ENCODE measurements at places on chromosomes 6 and 20.

- DNase-seq: no peak
Measured at GRCh38 chr20:33655164-33655563, 7.0 kb upstream of the C20orf144 start.

GRCh38 chr6:14059791-14060436, 57.7 kb upstream of the CD83 start:
- DNase-seq: peak; percentile 77

DNA sequence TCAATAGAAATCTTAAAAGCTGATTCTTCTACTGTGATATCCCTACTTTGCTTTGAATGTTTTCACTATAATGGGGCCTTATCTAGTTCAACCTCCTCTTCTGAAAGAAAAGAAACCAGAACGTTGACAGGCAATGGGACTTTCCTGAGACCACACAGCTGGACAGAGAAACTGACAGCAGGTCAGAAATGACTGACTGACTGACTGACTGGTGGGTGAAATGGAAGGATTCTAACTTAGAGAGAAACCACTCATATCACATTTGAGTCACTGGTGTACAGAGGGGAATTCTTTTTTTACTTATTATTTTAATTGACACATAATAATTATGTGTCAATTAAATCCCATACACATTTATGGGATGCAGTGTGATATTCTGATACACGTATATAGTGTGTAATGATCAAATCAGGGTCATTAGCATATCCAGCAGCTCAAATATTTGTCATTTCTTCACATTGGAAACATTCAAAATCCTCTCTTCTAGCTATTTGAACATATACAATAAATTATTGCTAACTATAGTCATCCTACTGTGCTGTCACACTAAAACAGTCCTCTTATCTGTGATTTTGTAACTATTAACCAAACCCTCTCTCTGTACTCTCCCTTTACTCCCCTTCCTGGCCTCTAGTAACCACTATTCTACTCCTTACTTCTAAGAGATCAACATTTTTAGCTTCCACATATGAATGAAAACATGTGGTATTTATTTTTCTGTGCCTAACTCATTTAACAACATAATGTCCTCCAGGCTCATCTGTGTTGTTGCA, 64.8 kb upstream of the NRSN1 start:
- no peak for DNase-seq

DNA sequence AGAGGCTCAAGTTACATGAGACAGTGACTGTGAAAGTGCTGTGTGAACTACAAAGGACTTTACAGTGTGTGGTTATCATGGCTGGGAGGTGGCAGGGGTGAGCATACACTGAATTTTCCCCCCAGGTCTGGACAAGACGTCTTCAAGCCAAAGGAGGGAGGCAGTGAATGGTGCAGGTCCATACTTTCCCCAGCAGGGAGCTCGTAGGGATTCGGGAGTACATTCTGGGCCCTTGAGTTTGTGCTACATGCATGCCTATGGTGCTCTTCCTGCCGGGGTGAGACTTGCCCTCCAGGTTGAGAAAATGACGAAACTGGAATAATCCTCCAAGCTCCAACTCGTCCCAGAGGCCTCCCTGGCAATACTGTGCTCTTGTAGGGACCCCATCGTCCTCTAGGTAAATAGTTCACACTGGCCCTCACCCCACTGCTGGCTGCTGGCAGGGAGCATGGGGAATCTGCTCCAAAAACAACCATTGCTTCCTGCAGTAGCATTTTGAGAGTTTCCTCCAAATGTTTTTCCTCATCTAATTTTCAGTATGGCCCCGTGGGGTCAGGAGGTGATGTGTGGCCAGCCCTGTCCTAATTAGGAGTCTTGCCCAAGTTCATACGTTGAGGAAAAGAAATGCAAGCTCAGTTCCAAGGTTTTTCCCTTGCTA, 57.6 kb downstream of the ZNF831 start:
- DNase-seq: no peak

- no peak for DNase-seq
Measured at GRCh38 chr6:5541751-5542432, 280.6 kb downstream of the FARS2 start.

GRCh38 chr6:17151888-17152287, 50.0 kb downstream of the STMND1 start:
- DNase-seq: no peak

- DNase-seq: no peak
Measured at GRCh38 chr6:45969026-45969425, 46.6 kb downstream of the CLIC5 start.

DNA sequence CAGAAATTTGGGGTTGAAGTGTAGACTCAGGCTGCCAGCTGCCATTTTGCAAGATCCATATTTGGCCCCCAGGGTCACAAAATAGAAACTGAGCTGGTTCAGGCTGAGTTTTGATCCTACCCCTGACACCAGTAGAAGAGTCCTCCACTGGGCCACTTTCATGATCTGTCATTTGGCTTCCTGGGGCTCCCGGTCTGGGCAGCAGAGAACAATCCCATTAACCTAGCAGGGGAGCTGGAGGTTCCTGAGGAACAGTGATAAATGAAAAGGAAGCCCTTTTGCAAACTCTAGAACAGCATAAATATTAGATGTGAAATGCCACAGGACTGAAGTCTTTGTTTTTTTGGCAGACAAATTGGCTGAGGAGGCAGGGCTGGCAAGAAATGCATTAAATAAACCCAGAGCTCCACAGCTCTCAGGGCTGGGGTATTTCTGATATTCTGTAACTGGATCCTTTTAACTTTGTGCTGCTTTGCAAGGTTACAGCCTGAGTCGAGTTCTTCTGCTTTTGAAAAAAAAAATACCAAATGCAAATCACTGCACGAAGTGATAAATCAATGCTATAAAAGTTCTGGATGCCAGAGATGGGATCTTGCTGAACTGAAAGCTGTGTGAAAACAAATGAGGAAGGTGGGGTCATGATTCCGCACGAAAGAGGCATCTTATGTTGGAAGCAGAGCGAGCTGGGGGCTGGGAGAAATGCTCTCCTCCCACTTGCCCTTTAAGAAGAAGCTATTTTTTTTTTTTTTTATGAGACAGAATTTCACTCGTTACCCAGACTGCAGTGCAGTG, 64.4 kb downstream of the SULF2 start:
- DNase-seq: no peak

DNA sequence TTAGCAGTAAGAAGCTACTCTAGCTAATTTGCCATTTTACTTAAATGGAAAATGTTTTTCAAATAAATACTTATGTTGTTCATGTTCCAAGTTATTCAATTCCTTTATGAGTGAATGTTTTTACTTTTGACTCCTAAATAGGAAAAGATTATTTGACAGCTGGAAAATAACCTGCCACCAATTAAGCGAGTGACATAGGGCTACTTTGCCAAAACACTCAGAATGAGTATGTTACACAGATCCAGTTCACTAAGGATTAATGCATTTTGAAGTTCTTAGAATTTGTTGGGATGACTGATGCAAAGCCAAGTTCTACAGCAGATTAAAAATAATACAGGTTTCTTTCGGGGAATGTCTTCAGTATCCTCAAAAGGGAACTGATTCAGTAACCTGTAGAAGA, 144.4 kb downstream of the ADGRG6 start:
- no peak for DNase-seq
